ENCODE measurements at places on chromosomes 6 and 20. TPM values are rescaled to one million over a fixed set of nuclear protein-coding genes. Genes with fewer than 3 reads are reported as not detected.

The SRMS gene
- 0.12 TPM for total RNA-seq

The MAP3K5 gene
- 2.2 TPM for total RNA-seq

The GPSM3 gene
- 0.47 TPM for total RNA-seq

The TFAP2C gene
- total RNA-seq, result 12.2 TPM

The GTSF1L gene
- total RNA-seq, result not detected

The ADTRP gene
- 0.56 TPM for total RNA-seq

The FUT9 gene
- not detected for total RNA-seq

The FLOT1 gene
- 92.0 TPM for total RNA-seq

The BHLHE23 gene
- not detected for total RNA-seq

The BEND6 gene
- 0.88 TPM for total RNA-seq

The ZSCAN23 gene
- total RNA-seq, result not detected

The CHRNA4 gene
- 0.35 TPM for total RNA-seq

The SLC52A3 gene
- total RNA-seq, result 0.52 TPM

The HRH3 gene
- total RNA-seq, result not detected

The TXLNB gene
- not detected for total RNA-seq

The STK35 gene
- total RNA-seq, result 11.6 TPM

The TNFRSF6B gene
- 0.97 TPM for total RNA-seq

The CCHCR1 gene
- total RNA-seq, result 7.0 TPM

The BAK1 gene
- total RNA-seq, result 43.4 TPM

The ZSWIM1 gene
- total RNA-seq, result 5.9 TPM
